Stimulated activated CD8-positive, alpha-beta memory T cell treated with anti-CD3 and anti-CD28 coated beads, Interleukin-7, amount 100 ng/mL, for 1 hour (primary cell): ENCODE measurements at places on chromosomes 2 and 18.
A peak's percentile ranks its signal among the peaks of the same experiment; 100 is the strongest.

DNA sequence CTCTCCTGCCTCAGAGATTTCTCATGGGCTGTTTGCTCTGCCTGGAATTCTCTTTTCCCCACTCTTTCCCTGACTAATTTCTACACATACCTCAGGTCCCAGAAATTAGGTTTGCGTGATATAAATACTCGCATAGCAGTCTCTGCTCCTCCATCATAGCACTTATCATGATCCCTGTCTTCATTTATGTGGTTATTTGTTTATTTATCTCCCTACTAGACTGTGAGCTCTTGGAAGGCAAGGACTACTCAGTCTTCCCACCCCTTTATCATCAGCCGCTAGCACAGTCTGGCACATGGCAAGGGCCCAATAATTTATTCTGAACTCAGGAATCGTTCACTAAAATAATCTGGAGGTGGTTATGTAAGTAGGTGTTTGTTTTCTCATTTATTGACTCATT, 79.3 kb downstream of the ADCYAP1 start:
- no peak for DNase-seq

DNA sequence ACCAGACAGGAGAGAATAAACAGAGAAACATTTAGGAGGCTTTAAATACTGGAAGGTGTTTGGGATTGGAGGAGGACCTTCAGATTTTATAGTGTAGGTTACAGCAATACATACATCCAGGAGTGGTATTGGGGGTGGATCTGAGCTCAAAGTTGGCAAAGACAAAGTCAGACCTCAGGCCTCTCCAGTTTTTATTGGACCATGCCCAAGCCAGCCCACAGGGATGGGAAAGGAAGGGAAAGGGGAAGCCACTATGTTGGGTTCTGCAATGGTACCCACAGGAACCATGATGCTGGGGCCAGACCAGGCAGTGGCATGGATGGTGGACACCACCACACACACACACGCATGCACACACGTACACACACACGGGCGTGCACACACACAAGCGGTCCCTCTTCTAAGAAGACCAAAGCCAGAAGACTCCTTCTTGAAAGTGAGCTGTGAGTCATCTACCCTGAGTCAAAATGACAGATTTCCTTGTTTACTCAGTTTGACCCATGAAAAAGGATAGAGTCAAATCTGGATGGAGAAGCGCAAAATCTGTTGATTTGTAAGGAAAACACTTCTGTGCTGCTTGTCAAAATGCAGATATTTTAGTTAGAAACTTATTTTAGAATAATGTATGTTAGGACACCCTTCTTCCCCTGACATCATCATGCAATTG, 87.9 kb downstream of the TRABD2A start:
- no peak for DNase-seq

DNA sequence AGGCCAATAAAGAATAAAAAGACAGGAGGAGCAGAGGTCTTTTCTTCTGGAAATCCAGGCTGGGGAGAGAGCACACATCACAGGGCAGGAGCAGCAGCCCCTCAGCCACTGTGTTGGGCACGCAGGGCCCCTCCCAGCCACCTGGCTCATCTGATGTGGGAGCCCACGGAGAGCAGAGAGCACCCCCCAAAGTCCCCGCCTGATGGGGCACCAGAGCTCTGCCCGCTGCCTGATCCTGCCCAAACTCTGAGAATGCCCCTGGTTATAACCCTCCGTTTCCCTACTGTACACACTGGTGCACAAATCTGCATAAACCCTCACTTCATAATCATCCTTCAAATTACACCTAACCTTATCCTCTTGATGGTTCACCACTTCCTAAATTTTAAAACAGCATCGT, 111.3 kb downstream of the HDAC4 start:
- DNase-seq: no peak

- DNase-seq: no peak
These were observed 22.8 kb downstream of the NPC1 start for GRCh38 chr18:23563377-23564043.

DNA sequence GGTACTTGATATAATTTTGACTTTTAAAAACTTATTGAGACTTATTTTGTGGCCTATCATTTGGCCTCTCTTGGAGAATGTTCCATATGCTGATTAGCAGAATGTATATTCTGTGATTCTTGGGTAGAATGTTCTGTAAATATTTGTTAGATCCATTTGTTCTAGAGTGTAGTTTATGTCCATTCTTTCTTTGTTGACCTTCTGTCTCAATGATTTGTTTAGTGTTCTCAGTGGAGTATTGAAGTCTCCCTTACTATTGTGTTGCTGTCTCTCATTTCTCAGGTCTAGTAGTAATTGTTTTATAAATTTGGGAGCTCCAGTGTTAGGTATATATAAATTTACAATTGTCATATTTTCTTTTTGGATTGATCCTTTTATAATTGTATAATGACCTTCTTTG, 349.6 kb upstream of the CWC22 start:
- DNase-seq: no peak

GRCh38 chr2:114089636-114090319, 199.9 kb downstream of the ACTR3 start:
- DNase-seq: no peak

- DNase-seq: no peak
These were observed 31.5 kb downstream of the ACSL3 start for GRCh38 chr2:222892321-222892720.

- peak; percentile 11 for DNase-seq
These were observed 28.3 kb upstream of the NT5DC4 start for GRCh38 chr2:112692495-112692911.
